ENCODE measurements at places on chromosomes 5 and 9. TPM values are rescaled to one million over a fixed set of nuclear protein-coding genes. Genes with fewer than 3 reads are reported as not detected.

Gene CRB2
- total RNA-seq = not detected

Gene POU5F2
- total RNA-seq = 3.9 TPM

Gene IFNA13
- not detected for total RNA-seq

Gene DOCK8
- 49.0 TPM for total RNA-seq

Gene LRRC70
- total RNA-seq = 6.6 TPM

Gene C5orf52
- total RNA-seq = not detected

Gene TMEM171
- total RNA-seq = not detected

Gene IFNA14
- not detected for total RNA-seq

Gene GALNT12
- total RNA-seq = 1.9 TPM

Gene C1QTNF2
- 0.57 TPM for total RNA-seq

Gene QRFP
- not detected for total RNA-seq

Gene PCDHGB3
- total RNA-seq = 1.9 TPM

Gene FSTL4
- total RNA-seq = not detected

Gene SLC34A3
- total RNA-seq = not detected

Gene IL4
- total RNA-seq = not detected

Gene APBA1
- 3.9 TPM for total RNA-seq

Gene FKBP15
- total RNA-seq = 24.9 TPM

Gene OXCT1
- 74.6 TPM for total RNA-seq

Gene ZFP62
- 14.4 TPM for total RNA-seq

Gene PDE6A
- total RNA-seq = not detected

Gene FAM221B
- not detected for total RNA-seq

Gene FABP6
- total RNA-seq = not detected

Gene IFNK
- not detected for total RNA-seq

Gene LOX
- 35.6 TPM for total RNA-seq

Gene GDA
- total RNA-seq = not detected

Gene RASEF
- under 0.01 TPM for total RNA-seq

Gene SLC9A3
- 1.3 TPM for total RNA-seq

Gene BRINP1
- not detected for total RNA-seq

Gene TTC23L
- total RNA-seq = not detected

Gene BHMT2
- 57.2 TPM for total RNA-seq

Gene MORN5
- total RNA-seq = not detected

Gene ERGIC1
- 165 TPM for total RNA-seq

Gene FBP2
- not detected for total RNA-seq

Gene CAMLG
- total RNA-seq = 49.3 TPM

Gene PLPP7
- 8.5 TPM for total RNA-seq

Gene HAVCR2
- 14.5 TPM for total RNA-seq

Gene PCDHB16
- 4.9 TPM for total RNA-seq

All from subcutaneous adipose tissue (tissue), 4 donors.